Upper lobe of right lung (tissue), 1 donor: ENCODE measurements at places on chromosomes 3 and 15. TPM values are rescaled to one million over a fixed set of nuclear protein-coding genes. Genes with fewer than 3 reads are reported as not detected.

GRCh38 chr3:4416961-4417360 lies 50.1 kb downstream of the SUMF1 start:
- no peak overlapping the region for H3K4me3 ChIP-seq
- no peak overlapping the region for H3K27ac ChIP-seq
- DNase-seq: no peak
- peaks cover 38% of the 10 kb centered on the region for H3K36me3 ChIP-seq

- no peak overlapping the region for H3K27ac ChIP-seq
- H3K27me3 ChIP-seq: no peaks in the 10 kb centered on the region
- no peaks in the 10 kb centered on the region for H3K4me1 ChIP-seq
- no peaks in the 10 kb centered on the region for H3K36me3 ChIP-seq
- H3K4me3 ChIP-seq: no peak overlapping the region
- no peak for DNase-seq
These were observed 328.0 kb downstream of the UACA start for GRCh38 chr15:70435369-70435768.

DNA sequence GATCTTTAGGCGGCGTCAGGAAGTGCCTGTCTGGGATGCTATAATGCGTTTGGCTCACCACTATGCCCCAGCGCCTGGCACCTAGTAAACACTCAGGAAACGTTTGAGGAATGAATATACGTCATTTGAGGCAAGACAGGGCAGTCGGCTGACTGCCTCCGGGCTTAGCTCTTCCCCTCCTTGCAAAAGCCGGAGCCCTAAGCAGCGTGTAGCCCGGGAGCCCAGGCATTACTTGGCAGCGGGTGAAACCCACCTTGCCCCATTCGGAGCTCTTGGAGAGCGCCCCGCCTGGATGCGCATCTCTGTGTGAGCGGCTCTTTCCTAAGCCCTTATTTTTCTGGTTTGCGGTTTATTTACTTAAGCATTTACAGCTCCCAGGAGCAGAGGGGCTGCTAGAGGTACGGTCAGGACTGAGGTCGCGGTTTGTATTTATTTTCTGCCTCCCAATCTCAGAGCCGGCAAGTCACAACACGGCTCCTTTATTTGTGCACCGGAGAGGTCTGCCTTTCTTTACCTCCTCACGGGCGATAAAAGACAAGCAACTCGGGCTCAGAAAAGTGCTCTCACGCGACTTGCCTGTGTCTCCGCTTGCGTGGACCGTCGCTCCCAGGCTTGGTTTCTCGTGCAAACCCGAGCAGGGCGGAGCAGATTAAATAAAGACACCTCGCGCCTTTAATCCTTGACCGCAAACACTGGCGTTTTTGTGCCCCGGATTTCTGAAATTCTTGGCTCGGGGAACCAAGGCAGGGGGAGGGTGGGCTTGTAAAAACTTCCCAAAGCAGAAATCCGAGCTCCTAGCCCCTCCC lies 737 bp upstream of the ITPR1 start:
- DNase-seq: peak; percentile 79
- peaks cover 15% of the 10 kb centered on the region for H3K4me1 ChIP-seq
- H3K27ac ChIP-seq: peak overlapping the region; percentile 85
- peak overlapping the region; percentile 76 for H3K4me3 ChIP-seq
- H3K27me3 ChIP-seq: no peaks in the 10 kb centered on the region
- H3K36me3 ChIP-seq: no peaks in the 10 kb centered on the region

UACA gene
- total RNA-seq: 39.9 TPM

GRCh38 chr15:35256551-35256950 lies 171.5 kb upstream of the NANOGP8 start:
- DNase-seq: no peak
- no peaks in the 10 kb centered on the region for H3K4me1 ChIP-seq
- H3K27ac ChIP-seq: no peak overlapping the region
- no peaks in the 10 kb centered on the region for H3K27me3 ChIP-seq
- no peaks in the 10 kb centered on the region for H3K36me3 ChIP-seq
- H3K4me3 ChIP-seq: no peak overlapping the region

GRCh38 chr3:178385280-178385952 lies 150.8 kb upstream of the KCNMB2 start:
- DNase-seq: no peak
- H3K4me1 ChIP-seq: peaks cover 5% of the 10 kb centered on the region
- H3K27me3 ChIP-seq: no peaks in the 10 kb centered on the region
- peak overlapping the region; percentile 25 for H3K4me3 ChIP-seq
- H3K36me3 ChIP-seq: no peaks in the 10 kb centered on the region

GRCh38 chr3:128998561-128998960 lies 2.5 kb upstream of the EFCC1 start:
- H3K27me3 ChIP-seq: peaks cover 12% of the 10 kb centered on the region
- DNase-seq: no peak
- H3K27ac ChIP-seq: no peak overlapping the region
- H3K4me1 ChIP-seq: peaks cover 20% of the 10 kb centered on the region
- no peak overlapping the region for H3K4me3 ChIP-seq
- no peaks in the 10 kb centered on the region for H3K36me3 ChIP-seq

DNA sequence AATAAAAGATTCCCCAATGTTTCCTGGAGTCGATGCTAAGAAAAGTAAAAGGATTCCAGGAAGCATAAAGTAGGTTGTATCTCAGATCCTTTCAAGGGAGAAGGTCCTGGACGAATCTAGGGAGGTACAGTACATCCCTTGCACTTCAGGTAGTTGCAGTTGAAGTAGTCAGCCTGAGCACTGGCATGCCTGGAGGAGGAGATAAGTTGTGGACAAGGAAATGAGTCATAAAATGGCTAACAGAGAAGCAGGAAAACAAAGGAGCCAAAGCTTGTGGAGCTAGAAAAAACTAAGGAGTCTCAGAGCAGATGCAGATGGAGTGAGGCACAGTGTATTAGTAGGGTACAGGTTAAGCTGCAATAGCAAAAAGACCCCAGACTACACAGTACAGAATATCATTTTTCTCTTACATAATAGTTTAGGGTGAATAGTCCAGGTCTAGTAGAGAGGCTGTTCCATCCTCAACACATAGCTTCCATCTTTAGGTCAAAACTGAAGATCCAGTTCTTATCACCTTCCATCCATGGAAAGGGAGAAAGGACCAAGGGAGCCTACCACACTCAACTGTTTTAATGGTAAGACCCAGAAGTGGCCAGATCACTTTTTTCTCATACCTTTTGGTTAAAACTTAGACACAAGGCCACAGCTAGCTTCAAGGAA lies 41.3 kb downstream of the COL6A5 start:
- H3K4me1 ChIP-seq: no peaks in the 10 kb centered on the region
- no peak for DNase-seq
- no peaks in the 10 kb centered on the region for H3K36me3 ChIP-seq
- no peaks in the 10 kb centered on the region for H3K27me3 ChIP-seq
- no peak overlapping the region for H3K27ac ChIP-seq
- no peak overlapping the region for H3K4me3 ChIP-seq

MIX23 gene
- 20.9 TPM for total RNA-seq

DNA sequence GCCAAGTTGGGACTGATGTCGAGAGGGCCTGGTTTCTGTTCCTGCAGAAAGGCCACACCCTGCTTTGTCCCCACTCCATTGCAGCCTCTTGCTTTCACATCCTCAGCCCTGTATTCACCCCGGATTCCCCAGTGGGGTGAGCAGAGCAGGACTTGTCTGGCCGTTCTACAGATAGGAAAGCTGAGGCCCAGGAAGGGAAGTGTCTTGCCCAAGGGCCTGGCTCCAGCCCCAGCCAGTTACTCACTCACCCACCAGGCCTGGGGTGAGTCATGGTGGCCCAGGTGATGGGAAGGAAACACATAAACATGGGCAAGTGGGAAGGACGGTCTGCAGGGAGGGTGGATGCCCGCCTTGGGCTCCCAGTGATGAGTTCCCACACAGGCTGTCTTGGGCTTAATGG lies 6.1 kb upstream of the DUSP7 start:
- DNase-seq: peak; percentile 79
- peaks cover 5% of the 10 kb centered on the region for H3K4me1 ChIP-seq
- H3K4me3 ChIP-seq: no peak overlapping the region
- no peak overlapping the region for H3K27ac ChIP-seq

DNA sequence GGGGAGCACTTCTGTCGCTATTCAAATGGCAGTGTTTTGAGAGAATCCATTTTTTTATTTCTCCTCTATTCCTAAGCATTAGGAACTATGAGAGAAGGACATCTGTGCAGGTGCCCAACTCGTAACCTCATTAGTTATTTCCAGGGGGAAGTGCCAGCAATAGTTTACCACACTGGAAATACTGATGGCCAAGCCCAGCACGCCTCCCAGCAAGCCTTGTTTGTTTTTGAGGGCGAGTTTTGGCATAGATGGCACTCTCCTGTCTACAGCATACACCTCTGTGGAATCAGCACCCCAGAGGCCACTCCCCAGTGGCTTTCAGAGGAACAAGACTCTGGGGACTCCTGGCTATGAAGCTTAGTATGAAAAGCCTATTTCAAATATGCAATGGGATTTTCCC lies 36.6 kb downstream of the FAN1 start:
- H3K36me3 ChIP-seq: peaks cover 95% of the 10 kb centered on the region
- H3K4me1 ChIP-seq: no peaks in the 10 kb centered on the region
- H3K27ac ChIP-seq: no peak overlapping the region

GRCh38 chr3:182180654-182181385 lies 469.1 kb downstream of the SOX2 start:
- H3K4me3 ChIP-seq: no peak overlapping the region
- H3K27me3 ChIP-seq: no peaks in the 10 kb centered on the region
- no peaks in the 10 kb centered on the region for H3K4me1 ChIP-seq
- H3K36me3 ChIP-seq: no peaks in the 10 kb centered on the region
- no peak overlapping the region for H3K27ac ChIP-seq

STAC gene
- total RNA-seq: 25.3 TPM

- H3K27ac ChIP-seq: no peak overlapping the region
- H3K27me3 ChIP-seq: no peaks in the 10 kb centered on the region
- no peak overlapping the region for H3K4me3 ChIP-seq
- DNase-seq: no peak
These were observed 365.1 kb upstream of the SLCO3A1 start for GRCh38 chr15:91488452-91488851.

DNA sequence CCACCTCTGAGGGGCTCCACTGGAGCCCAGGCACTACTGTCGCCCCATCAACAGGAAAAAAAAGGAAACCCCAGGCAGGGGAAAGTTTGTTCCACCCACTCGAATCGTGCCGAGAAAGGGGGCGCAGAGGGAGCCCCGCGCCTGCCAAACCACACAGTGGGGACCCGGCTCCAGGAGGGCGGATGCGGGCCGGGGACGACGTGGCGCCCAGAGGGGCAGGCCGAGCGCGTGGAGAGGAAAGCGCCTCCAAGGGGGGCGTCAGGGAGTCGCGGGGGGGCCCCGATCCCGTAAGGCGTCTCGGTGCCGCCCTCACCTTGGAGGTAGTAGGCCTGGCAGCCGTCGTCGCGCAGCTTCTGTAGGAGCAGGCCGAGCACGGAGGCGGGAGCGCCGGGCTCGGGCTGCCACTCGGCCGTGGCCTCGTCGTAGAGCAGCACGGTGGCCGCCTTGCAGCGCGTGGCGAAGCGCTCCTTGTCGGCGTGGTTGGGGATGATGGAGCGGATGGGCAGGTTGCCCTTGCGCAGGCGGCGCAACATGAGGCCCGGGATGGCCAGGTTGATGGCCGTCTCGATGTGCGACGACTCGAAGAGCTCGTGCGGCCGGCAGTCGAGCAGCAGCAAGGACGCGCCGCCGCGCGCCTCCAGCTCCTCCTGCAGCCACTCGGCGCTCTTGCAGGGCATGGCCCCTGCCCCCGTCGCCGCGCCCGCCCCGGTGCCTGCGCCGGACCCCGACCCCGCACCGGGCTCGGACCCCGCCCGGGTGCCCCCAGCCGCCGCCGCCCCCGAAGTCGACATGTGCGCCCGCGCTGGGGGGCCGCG lies 627 bp downstream of the DUSP7 start:
- H3K36me3 ChIP-seq: peaks cover 22% of the 10 kb centered on the region
- peaks cover 42% of the 10 kb centered on the region for H3K4me1 ChIP-seq
- DNase-seq: peak; percentile 82
- peak overlapping the region; percentile 91 for H3K4me3 ChIP-seq
- no peaks in the 10 kb centered on the region for H3K27me3 ChIP-seq

DNA sequence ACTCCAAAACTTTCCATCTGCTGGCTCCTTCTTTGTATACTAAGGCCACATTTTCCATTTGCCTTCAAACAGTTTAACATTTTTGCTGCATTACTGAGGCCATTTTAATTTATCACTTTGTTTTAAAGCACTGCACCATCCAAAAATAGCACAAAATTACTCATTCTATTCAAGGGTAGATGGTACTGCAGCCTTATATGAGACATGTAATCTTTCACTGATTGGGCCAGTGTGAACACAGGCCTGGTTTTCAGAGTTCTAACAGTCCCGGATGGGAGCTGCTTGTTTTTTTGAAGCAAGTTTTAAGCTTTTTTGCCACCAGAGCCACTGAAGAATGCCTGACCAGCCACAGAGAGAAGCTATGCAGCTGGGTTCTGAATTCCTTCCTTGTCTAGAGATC lies 172.3 kb upstream of the TSC22D2 start:
- no peak overlapping the region for H3K27ac ChIP-seq
- H3K27me3 ChIP-seq: no peaks in the 10 kb centered on the region
- no peak for DNase-seq
- no peak overlapping the region for H3K4me3 ChIP-seq

GOLGA8T gene
- total RNA-seq: 0.20 TPM

- DNase-seq: no peak
- no peak overlapping the region for H3K4me3 ChIP-seq
- H3K27ac ChIP-seq: no peak overlapping the region
- H3K36me3 ChIP-seq: peaks cover 6% of the 10 kb centered on the region
- H3K27me3 ChIP-seq: no peaks in the 10 kb centered on the region
- no peaks in the 10 kb centered on the region for H3K4me1 ChIP-seq
These were observed 13.1 kb downstream of the FAM107A start for GRCh38 chr3:58564054-58564453.

C15orf62 gene
- total RNA-seq: 0.96 TPM

DNA sequence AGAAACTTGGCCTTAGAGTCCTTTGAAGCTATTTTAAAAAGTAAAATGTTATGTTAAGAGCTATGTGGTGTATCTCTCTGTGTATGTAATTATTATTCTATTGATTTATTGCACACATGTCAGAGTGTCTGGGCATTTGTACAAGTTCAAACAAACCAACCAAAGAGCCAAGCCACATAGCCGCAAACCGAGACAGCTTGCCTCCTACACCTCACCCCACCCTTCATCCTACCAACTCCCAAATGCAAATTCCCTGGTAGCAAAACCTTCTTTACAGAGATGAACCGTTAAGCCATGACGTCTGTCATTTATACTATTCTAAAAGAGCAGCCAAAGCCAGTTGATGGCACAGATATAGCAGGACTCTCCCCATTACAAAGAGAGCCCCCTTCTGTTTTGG lies 332.3 kb downstream of the ERC2 start:
- no peaks in the 10 kb centered on the region for H3K4me1 ChIP-seq
- H3K36me3 ChIP-seq: no peaks in the 10 kb centered on the region

ACTC1 gene
- total RNA-seq: 3.4 TPM

BSN gene
- 0.43 TPM for total RNA-seq

GRCh38 chr15:22868495-22868894 lies 30.0 kb downstream of the NIPA2 start:
- DNase-seq: no peak
- peaks cover 97% of the 10 kb centered on the region for H3K36me3 ChIP-seq
- no peaks in the 10 kb centered on the region for H3K27me3 ChIP-seq
- no peak overlapping the region for H3K4me3 ChIP-seq
- no peak overlapping the region for H3K27ac ChIP-seq
- H3K4me1 ChIP-seq: no peaks in the 10 kb centered on the region
